CD4-positive, alpha-beta T cell treated with Interleukin-10 for 1 hour (primary cell): ENCODE measurements at places on chromosomes 7 and 10.

DNA sequence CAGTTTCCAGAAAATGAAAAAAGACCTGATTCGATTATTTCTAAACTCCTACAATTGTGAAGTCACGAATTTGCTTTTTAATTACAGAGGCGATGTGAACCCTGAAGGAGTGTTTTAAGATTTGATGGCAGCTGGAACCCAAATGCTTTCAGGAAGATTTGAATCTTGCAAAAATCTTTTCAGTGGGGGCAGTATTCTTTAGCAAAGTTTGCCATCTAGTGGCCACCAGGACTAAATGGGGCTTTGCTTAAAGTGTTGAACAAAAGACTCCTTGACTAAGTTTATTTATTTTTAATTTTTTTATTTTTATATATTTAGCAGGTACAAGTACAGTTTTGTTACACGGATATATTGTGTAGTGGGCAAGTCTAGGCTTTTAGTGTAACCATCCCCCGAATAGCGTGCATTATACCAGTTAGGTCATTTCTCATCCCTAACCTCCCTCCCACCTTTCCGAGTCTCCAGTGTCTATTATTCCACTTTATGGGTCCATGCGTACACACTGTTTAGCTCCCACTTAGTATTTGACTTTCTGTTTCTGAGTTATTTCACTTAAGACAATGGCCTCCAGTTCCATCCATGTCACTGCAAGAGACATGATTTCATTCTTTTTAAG is 98.8 kb downstream of the CACNB2 start:
- peak; percentile 6 for DNase-seq

GRCh38 chr7:7512861-7513597 is 22.6 kb downstream of the COL28A1 start:
- DNase-seq = no peak

DNA sequence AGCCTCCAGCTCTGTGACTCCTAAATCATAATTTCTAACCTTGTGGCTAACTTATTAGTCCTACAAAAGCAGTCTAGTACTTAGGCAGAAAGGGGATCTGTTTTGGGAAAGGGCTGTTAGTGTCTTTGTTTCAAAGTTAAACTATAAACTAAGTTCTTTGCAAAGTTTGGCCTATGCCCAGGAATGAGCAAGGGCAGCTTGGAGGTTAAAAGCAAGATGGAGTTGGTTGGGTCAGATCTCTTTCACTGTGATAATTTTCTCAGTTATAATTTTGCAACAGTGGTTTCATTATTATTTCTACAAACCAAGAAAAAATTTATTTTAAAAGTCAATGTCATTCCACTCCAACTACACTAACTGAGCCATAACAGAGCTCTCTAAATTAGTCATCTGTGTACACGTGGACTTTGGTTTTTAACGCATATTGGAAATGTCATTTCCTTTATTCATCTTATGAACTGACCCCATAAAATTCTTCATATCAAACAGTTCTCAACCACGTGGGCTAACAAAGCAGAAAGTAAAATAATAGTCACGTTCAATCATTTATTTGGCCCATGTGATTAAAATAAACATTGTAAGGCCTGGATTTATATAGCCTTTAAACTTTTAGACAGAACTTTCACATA is 143.2 kb upstream of the C7orf33 start:
- no peak for DNase-seq

DNA sequence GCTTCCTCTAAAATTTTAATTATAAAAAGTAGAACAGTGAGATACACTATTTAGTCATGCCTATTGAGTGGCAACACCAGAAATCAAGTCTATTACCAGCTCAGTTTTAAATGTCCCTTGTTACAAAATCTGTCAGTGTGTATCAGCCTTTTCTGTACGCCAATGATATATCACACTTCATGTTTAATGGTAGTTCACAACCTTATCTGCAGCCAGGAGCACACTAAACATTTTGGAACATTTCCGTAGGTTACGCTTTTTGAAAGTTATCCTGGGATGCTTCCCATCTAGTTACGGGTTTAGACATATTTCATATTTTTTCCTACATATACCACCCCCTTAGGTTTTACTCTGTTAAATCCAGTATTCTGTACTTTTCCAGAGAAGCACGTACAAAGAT is 5.4 kb downstream of the HNRNPA2B1 start:
- no peak for DNase-seq

DNA sequence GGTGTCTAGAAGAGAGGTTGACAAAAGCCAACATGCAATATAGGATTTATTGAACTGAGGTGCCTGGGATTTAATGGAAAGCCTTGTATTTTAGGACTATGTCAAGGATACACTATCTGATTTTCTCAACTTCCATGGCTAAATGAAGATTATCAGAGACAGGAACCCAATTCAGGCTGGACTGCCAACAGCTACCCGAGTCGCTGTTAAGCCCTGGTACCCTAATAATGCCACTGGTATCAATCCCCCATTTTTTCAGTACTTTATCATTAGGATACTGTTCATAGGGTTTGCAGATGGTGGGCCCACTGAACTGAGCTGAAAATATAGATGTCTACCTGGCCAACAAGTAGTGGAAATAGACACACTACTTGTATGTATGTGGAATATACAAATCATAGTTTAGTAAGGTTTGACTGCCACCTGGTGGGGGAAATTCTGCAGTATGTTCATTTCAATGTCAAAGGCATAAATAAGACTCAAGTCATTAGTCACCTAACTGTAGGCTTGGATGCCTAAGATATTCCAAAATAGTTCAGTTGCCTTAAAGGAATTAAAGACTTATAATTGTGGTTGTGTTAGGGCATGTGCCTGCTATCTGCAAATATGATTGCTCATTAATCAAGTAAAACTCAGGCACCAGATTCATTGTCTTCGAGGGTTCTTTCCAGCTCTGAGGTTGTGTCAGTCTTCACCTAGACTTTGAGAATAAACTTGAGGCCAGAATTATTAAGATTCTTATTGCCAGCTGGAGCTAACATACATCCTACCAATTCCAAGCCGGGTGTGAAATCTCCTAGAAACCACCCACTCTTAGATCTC is 34.1 kb upstream of the NOBOX start:
- peak; percentile 49 for DNase-seq

GRCh38 chr7:124106575-124106974 is 73.7 kb upstream of the TMEM229A start:
- no peak for DNase-seq

DNA sequence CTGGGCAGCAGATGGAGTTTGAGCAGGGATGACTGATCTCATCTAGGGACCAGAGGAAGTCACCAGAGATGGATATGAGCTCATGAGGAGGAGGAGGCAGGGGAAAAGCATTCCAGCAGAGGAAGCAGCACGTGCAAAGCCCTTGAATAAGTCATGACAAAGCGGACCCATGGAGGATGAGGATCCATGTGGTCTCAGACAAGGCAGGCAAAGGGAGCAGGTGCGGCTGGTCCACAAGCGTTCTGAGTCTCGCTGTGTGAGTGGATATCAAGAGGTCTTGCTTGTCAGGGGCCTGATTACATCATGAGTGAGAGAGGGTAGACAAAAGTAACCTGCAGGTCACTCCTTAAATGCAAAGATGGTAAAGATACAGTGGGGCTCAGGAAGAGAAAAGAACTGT is 307.6 kb downstream of the GRID1 start:
- no peak for DNase-seq

GRCh38 chr10:20713420-20713819 is 183.7 kb downstream of the NEBL start:
- DNase-seq = no peak

DNA sequence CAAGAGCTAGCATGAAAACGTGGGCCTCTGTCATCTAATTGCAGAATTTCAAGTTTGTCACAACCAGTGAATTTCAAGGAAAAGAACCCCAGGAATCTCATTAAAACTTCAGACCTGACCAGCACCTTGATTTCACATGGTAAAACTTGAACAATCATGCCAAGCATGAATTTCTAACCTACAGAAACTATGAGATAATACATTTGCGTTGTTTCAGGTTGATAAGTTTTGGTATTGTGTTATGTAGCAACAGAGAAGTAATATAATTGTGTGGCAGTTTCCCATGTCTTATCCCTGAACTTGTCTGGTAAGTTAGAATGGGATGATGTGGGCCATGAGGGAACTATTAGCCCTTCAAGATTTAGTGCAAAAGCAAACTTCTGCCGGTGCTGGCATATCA is 530.1 kb downstream of the ANKRD7 start:
- DNase-seq = no peak

DNA sequence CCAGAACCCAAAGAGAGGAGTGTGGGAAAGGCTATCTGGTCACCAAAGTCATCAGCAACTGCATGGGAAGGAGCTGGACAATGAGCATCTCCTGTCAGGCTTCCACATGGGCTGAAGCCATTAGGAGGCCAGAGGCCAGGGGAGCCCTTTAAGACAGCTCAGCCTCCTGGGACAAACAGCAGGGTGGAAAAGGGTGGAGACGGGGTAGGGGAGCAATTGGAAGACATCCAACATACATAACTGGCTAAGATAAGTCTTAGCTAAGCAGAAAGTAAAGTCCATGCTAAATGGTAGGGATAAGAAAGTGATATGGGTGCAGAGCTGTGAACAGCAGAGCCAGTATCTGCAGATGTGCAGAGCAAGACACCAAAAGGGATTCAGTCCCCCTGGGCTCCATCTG is 1.5 kb upstream of the OAT start:
- no peak for DNase-seq

- no peak for DNase-seq
Observed at GRCh38 chr7:44572771-44573170, 937 bp downstream of the DDX56 start.

DNA sequence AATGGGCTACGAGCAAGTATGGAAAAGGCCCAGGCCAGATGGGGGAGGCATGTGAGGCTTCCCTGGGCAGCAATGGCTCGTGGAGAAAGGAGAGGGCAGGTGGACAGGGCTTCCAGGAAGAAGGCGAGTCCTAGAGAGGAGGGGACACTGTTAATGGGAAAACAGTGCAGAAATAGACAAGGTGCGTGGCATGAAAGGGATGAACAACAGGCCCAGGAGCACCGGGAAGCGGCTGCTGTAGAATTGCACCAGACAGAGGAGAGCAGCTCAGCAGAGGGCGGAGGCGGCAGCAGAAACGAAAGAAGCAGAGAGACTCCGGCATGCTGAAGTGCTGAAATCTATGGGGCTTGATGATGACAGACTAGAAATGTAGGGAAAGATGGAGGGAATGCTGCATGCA is 102.1 kb downstream of the PIP4K2A start:
- DNase-seq = peak; percentile 38

DNA sequence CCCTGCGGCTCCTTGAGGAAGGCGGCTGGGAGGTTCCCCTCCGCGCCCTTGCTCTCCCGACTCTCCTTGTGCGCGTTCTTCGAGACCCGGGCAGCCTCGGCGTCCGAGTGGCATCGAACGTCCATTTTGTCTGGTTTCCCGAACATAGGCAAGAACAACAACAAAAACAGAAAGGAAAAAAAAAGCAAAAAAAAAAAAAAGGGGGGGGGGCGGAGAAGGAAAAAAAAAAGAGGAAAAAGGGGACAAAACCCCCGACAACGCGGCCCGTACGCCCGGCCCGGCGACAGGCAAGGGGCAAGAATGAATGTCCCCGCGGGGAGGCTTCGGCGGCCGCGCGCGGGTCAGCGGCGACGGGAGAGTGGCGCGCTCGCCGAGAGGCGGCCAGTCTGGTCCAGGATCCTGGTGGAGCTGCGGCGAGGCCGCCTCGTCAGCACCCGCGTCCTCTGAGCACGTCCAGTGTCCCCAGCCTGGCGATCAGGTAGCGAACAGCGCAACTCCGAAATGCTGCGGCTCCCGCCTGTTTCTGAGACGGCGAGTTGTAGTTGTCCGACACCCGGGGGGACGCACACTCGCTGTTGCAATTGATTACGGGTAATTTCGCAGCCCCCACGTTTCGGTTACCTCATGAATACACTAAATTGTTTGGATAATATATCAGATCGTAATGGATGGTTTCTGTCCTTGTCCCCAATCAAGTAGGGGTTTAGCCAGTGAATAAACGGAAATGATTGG is at the start of gene VAX1:
TSS of gene VAX1 (minus strand) at position 360 of the 732 bp plus-strand sequence. CDS start at position 146, 214 bp downstream.
- no peak for DNase-seq

DNA sequence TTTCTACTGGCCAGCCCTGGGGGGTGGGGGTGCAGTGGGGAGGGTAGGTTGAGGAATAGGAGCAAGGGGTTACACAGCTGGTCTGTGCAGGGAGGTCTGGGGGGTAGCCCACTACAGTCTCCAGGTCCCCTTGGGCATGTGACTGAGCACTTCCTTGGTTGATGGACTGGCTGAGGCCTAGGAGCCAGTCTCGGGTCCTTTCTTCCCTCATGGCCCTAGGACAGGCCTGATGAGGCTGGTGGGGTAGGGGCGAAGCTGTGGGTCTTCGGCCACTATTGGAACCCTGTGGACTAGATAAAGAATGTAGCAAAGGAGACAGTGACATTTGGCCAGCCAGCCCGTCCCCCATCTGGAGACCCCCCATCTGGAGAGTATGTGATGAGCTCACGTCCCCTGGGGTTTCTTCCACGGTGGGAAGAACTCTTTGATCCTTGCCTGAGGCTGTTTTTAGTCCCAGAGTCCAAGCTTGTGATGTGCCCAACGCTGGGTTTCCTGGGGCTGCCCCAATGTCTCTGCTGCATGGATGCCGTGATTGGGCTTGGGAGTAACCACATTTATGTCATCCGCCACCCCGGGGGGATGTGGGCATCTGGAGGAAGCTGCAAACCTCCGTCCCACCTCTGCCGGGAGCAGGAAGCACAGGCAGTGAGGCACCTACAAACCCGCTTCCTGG is 20.7 kb downstream of the FAM241B start:
- no peak for DNase-seq

- DNase-seq = no peak
Observed at GRCh38 chr7:22563621-22564241, 63.7 kb upstream of the STEAP1B start.

GRCh38 chr10:123974406-123974805 is 82.8 kb upstream of the CPXM2 start:
- DNase-seq = no peak

GRCh38 chr10:102872163-102872562 is 2.9 kb downstream of the AS3MT start:
- DNase-seq = no peak

DNA sequence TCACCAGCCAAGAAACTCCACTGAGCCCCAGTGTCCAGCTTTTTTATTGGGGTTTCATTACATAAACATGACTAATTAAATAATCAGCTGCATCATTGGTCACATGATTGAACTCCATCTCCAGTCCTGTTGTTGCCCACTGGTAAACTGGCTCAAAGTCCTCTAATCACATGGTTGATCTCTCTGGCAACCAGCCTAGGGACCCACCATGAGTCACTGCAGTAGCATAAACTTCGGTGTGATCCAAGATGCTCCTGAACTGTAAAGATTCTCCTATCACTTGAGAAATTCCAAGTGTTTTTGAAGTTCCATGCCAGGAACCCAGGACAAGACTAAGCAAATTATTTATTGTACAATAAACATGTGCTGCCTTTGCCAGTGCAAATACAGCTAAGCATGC is 130.4 kb upstream of the AUTS2 start:
- no peak for DNase-seq

DNA sequence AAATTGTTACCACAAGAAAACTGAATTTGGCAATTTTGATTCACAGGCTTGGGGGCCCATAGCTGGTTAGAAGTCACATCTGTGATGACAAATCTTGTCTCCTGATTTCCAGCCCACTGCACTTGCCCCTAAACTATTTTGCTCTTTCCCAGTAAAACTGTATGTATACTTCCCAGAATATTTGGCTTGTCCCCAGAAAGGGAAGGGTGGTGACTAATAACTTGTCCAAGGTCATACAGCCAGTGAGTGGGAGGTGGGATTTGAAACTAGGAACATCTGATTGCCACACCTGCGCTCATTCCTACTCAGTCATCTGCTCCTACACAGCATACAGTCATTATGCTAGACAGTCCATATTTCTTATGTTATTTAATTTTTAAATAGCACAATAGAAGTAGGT is 304.5 kb downstream of the SDHAF3 start:
- DNase-seq = no peak
